ENCODE measurements at places on chromosomes 13 and 19.

DNA sequence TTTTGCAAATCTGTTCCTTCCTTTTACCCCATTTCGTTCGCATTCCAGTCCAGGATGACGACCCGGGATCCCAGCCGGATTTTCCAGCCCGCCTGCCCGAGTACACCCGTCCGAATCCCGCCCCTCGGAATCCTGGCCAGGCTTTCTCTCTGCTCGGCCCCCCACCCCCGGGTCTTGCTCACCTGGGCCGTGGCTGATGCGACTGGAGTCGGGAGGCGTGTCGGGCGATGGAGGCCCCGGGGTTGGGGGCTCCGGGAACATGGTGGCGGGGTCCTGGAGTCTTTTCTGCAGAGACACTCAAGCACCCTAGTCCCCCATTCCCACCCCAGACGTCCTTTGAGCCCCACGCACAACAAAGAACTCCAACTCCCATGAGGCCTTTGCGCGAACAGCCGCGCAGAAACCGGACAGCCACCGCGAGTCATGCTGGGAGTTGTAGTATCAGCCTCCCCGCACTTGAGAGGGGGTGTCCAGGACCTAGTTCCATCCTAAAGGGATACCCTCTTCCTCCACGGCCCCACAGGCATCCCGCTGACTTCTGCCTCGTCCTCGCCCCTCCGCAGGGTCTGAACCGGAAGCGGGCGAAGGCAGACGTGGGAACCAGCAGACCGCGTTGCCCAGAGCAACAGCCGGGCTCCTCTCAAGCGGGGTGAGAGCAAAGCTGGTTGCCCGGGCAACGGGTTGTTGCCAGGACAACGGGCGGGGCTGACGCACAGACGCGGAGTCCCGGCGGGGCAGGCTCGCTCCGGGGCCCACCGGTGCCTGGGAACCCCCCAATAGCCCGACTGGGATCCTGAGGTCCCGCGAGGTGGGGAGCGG, 1.1 kb downstream of the SYT5 start:
- DNase-seq: peak; percentile 64

- no peak for DNase-seq
Observed at GRCh38 chr19:28586474-28586873, 626.5 kb downstream of the UQCRFS1 start.

GRCh38 chr13:48296528-48296927, 7.0 kb upstream of the RB1 start:
- DNase-seq: no peak

DNA sequence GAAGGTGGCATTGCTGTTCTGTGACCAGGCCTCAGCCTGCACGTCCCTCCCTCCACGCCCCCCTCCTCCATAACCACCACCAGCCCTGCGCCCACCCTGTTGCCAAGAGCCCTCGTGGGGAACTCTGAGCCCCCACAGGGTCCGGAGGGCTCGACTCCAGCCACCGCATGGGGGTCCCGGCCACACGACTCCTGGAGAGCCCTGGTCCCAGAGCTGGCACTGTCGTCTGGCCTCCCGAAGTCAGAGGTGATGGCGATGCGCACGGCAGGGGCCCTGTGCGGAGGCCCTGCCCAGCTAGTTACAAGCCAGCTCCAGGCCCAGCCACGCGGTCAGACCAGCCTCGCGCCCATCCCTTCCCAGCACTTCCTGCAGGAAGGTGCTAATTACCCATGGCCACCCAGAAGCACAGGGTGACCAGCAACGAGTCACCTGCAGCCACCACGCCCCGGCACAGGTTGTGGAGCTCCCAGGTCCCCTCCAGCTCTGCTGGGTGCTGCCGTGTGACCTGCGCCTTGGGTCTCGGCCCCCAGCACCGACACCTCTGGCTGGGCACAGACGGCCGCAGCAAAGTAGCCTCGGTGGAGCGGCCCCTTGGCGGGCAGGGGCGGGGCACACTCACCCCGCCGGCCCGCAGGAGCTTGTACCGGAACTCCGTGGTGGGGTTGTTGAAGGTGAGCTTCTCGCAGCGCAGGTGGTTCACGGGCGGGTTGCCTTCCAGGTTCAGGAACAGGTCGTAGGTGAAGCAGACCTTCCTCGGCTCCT, 49.6 kb downstream of the MLLT1 start:
- DNase-seq: no peak

DNA sequence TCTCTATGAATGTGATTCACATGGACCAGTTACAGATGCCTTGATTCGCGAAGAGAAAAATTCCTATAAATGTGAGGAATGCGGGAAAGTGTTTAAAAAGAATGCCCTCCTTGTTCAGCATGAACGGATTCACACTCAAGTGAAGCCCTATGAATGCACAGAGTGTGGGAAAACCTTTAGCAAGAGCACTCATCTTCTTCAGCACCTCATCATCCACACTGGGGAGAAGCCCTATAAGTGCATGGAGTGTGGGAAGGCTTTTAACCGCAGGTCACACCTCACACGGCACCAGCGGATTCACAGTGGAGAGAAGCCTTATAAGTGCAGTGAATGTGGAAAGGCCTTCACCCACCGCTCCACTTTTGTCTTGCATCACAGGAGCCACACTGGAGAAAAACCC, 7.7 kb downstream of the ZNF543 start:
- no peak for DNase-seq

- DNase-seq: no peak
Observed at GRCh38 chr19:37763488-37763887, 15.9 kb downstream of the ZNF573 start.

- no peak for DNase-seq
Observed at GRCh38 chr13:43865892-43866291, 13.6 kb downstream of the CCDC122 start.

DNA sequence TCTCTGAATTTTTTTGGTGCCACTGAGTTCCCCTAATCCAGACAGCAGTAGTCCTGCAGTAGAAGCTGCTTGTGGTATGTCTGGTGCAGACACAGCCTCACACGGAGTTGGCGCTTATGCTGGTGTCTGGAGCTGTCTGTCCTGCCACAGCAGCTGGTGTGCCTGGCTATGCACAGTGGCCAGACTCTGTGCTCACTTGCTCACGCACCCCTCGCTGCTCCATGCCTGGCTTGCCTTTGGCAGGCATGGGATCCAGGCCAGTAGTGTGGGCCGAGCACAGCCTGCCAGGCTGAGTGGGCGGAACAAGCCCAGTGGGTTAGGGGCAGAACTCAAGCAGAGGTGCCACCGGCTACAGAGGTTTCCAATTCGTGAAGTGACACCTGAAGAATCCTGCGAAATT, 845.9 kb upstream of the PCDH9 start:
- no peak for DNase-seq

- no peak for DNase-seq
Observed at GRCh38 chr13:47039106-47039505, 142.3 kb upstream of the HTR2A start.

DNA sequence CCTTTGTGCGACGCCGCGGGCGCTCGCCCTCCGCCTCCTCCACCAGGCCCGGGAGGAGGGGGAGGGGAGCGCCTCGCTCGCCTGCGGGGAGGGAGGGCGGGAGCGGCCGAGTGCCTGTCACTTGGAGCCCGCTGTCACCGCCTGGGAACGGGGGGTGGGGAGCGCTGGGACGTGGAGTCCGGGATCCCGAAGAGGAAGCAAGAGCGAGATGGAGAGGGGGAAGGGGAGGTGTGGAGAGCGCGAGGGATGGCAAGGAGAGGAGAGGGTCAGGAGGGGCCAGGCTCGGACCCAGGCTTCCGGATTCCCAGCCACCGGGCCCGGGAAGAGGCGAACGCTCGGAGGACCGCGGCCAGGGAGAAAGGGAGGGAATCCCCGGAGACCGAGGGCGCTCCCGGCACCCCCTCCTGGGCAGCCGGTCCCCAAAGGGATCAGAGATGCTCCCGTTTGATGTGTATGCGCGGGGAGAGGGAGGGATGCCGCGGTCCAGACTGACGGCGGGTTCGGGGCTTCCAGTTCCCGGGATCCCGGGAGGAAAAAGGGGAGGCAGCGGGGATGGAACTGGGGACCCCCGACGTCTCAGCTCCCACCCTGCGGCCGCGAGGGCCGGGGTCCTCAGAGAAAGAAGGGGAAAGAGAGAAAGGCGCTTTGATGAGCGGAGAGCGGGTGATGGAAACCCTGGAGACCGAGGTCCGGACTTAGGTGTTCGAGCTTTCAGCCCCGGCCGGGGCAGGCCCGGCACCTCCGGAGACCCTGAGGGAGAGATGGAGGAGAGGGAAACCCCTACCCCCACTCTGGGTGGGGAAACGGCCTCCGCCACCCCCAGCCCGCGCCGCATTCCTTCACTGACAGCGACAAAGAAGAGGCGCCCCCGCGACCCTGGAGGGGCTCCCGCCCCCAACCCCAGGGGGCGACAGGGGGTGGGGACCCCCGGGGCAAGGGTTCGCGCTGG, 4.7 kb upstream of the DPF1 start:
- DNase-seq: no peak

- DNase-seq: no peak
Observed at GRCh38 chr13:105058517-105058916, 1476.9 kb downstream of the EFNB2 start.

GRCh38 chr19:55426042-55426441, 17.1 kb downstream of the SHISA7 start:
- DNase-seq: no peak

GRCh38 chr19:33825556-33825955, 28.9 kb downstream of the KCTD15 start:
- DNase-seq: no peak

DNA sequence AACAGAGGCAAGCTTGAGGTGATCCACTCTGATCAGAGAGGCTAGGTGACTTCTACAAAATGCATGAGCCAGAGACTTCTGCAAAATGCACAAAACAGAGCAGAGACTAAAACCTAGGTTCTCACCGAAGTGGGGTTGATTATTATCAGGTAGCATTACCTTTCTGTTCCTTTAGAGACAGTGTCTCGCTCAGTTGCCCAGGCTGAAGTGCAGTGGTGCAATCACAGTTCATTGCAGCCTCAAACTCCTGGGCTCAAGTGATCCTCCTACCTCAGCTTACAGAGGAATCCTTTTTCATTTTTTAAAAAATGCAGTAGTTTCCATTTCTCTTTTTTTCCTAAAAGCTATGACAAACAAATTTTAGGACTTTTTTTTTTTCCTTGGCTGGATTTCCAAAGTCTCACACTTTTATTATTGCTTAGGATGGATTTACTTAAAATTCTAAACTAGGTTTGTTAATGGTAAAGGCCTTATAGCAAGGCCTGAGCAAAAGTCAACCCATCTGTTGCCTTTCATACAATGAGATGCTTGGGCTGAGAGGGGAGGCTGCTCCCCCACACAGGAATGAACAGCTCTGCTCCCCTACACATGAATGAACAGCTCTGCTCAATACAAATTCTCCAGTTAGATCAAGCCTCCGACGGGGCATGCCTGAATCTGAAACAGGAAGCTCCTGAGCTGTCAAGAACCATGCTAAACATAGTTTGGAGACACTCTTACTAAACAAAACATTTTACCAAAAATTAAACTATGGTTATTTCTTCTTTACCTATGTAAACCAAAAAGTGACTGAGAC, 18.8 kb upstream of the TNFRSF19 start:
- no peak for DNase-seq

GRCh38 chr13:108657519-108657918, 28.1 kb downstream of the MYO16 start:
- DNase-seq: no peak

DNA sequence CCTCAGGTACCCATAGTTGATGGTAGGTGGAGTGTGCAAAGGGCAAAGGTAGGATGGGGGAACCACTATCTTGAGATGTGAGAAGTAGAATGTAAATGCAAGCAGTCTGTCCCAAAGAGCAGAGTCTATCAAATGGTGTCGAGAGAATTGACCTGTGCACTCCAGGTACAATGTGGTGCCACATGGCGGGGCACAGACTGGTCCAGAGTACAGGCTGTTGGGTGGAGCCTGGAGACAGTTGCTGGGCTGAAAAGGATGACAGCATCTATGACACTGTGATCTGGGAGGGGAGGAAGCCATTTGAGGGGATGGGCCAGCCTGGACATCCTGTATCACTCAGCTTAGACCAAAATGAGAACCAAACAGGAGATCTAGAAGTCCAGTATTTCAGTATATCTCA, 180.6 kb downstream of the ABCC4 start:
- DNase-seq: no peak

- DNase-seq: no peak
Observed at GRCh38 chr13:101049166-101049850, 367.0 kb downstream of the NALCN start.

- DNase-seq: no peak
Observed at GRCh38 chr19:51407511-51408131, 9.8 kb downstream of the SIGLEC10 start.

GRCh38 chr19:6413721-6414643, 10.6 kb downstream of the KHSRP start:
- DNase-seq: no peak

- DNase-seq: no peak
Observed at GRCh38 chr13:29067306-29067945, 247.3 kb downstream of the MTUS2 start.

DNA sequence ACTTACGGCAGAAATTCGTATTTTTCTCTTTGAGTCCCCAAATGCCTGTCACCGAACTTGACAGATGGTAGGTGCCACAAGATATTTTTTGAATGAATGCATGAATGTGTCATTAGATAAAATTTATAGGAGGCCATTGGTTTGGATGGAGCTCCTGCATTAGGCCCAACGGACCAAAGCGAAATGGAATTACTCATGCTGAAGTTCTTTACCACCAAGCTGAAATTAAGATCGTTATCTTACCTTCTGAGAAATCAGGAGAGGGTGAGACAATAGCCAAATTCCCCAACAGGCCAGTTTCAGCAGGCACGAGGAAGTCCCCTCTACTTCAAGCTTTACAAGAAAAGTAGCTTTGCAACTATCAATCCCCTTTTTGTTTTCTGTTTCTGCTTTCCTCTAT, 452.5 kb upstream of the ARGLU1 start:
- no peak for DNase-seq

GRCh38 chr13:68439817-68440216, 1209.7 kb upstream of the PCDH9 start:
- no peak for DNase-seq

DNA sequence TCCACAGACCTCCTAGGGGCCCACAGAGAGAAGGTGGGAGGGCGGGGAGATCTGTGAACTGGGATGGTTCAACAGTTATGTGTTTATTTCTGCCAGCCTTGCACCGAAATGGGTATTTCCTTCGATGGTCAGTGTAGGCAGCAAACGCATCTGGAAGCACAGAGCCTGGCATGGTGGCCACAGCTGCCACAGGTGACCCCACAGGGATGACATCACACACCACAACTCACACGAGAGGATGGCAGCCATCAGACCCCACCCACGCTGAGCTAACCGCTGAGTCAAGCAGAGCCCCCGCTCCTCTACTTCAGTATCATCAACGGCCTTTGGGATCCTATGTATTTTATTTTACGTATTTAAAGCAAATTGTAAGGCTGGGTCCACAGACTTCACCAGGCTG, 37.4 kb downstream of the NAXD start:
- no peak for DNase-seq

GRCh38 chr13:57675526-57675925, 44.0 kb downstream of the PCDH17 start:
- no peak for DNase-seq
